ENCODE measurements at places on chromosomes 12 and 14.

DNA sequence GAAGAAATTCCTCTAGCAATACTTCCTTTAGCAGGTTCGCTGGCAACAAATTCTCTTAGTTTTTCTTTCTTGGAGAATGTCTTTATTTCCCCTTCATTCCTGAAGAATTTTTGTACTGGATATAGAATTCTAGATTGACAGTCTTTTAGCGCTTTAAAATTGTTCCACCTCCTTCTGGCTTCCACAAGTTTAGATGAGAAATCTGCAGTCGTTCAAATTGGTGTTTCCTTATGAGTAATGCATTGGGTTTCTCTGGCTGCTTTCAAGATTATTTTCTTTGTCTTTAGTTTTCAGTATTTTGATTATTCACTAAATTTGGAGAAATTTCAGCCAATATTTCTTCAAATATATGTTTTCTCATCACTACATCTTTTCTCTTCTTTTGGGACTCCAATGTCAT lies 33.3 kb upstream of the FGF6 start:
- DNase-seq = no peak

DNA sequence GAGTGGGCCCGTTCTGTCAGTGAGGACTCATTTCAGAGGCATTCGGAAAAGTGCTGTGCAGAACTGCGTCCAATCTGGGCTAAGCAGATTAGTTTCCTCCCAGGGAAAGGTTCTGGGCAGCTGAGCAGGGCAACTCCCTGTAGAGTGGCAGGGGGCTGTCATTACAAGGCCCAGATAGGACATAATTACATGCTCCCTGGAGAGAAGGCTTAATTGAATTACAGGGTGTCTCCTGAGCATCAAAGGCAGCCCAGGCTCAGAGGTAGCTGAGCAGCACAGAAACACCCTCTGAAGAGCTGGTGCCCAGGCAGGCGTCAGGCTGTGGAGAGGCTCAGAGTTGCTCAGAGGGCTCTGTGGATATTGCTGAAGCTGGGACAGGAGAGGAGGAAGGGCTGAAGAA lies 36.0 kb downstream of the SLC8A3 start:
- no peak for DNase-seq

GRCh38 chr14:105326891-105327694 lies 12.5 kb downstream of the PACS2 start:
- DNase-seq = no peak

- no peak for DNase-seq
These were observed 109.5 kb downstream of the BTG1 start for GRCh38 chr12:92036061-92036620.

DNA sequence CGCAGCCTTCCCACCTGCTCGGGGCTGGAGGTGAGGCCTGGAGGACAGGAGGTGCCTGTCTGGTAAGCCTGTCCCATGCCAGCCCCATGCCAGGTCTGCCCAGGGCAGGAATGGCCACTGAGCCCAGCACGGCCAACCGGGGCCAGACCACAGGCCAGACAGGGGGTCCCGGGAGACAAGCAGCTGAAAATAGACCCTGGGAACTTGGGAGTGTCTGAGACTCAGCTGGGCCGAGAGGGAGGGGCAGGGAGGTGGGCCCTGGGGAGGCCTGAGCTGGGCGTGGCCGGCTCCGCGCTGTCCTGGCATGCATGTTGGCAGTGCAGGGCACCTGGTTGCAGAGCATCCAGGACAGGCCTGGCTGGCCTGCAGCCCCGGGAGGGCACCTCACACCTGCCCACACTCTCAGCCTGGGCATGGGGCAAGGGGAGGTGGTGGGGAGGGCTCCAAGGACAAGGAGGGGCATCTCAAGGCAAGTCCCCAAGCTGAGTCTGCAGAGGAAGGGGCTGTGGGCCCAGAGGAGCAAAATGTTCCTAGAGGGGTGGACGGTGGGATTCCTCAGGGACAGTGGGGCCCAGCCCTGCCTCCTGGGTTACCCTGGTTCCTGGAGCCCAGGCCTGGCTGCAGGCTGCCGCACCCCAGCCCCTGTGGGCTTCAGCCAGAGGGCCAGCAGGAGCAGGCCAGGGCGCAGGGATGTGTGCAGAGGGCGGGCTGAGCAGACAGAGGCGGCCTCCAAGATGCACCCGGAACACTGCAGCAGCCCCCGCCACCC lies 3.2 kb upstream of the CRIP1 start:
- no peak for DNase-seq

GRCh38 chr12:41663598-41664265 lies 475.6 kb downstream of the PDZRN4 start:
- DNase-seq = no peak

DNA sequence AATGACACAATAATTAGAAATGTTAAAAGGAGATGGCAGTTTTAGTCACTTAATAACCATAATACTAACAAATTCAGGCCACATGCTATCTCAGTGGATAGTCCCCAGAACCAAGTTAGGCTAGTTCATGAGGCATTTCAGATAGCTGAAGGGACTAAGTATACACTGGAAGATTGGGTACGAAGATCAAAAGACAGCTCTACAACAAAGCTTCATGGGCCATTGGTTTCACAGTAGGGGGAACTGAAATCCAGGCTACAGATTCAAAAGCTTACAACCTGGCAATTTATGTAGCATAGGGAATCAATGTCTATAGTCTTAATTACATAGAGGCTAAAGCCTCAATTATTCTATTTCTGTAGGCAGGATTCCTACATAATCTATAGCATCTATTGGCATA lies 343.0 kb downstream of the RGS6 start:
- no peak for DNase-seq

GRCh38 chr12:58922849-58923248 lies 2.5 kb upstream of the LRIG3 start:
- DNase-seq = no peak

GRCh38 chr14:105431256-105431655 lies 11.6 kb downstream of the MTA1 start:
- DNase-seq = no peak

DNA sequence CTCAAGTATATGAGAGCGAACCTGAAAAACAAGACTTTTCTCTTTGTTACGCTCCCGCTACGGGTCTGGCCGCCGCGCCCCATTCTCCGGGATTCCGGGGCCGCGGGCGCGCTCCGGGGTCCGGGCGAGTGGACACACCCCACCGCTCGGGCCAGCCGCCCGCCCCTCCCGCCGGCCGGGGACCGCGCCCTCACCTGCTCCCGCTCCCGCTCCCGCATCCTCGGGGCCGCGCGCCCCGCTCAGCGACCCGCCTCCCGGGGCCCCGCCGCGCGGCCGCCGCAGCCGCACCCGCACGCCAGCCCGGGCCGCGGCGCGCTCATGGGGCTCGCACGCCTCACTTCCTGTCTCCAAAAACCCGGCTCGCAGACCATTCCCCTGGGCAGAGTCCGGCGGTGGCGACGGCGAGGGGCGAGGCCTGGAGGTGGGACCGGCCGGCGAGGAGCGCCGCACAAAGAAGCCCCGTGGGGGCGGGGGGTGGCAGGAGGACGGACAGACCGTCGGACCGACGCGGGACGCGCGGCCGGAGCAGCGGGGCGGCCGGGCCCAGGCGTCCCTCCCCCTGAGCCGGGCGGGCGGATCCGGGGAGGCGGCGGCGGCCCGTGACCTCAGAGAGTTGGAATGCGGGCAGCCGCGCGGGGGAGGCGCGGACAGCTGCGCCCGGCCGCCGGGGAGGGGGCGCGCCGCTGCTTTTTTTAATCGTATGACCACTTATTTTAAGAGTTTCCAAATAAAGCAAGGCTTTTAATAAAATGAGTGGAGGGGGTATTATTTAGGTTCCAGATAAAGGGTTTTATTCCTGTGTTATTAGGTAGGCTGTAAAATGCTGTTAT lies at the start of gene PTPN21:
PTPN21 (minus strand) TSS at position 551 of the 830 bp plus-strand sequence. CDS start 4,590 bp downstream, outside the sequence.
- no peak for DNase-seq

DNA sequence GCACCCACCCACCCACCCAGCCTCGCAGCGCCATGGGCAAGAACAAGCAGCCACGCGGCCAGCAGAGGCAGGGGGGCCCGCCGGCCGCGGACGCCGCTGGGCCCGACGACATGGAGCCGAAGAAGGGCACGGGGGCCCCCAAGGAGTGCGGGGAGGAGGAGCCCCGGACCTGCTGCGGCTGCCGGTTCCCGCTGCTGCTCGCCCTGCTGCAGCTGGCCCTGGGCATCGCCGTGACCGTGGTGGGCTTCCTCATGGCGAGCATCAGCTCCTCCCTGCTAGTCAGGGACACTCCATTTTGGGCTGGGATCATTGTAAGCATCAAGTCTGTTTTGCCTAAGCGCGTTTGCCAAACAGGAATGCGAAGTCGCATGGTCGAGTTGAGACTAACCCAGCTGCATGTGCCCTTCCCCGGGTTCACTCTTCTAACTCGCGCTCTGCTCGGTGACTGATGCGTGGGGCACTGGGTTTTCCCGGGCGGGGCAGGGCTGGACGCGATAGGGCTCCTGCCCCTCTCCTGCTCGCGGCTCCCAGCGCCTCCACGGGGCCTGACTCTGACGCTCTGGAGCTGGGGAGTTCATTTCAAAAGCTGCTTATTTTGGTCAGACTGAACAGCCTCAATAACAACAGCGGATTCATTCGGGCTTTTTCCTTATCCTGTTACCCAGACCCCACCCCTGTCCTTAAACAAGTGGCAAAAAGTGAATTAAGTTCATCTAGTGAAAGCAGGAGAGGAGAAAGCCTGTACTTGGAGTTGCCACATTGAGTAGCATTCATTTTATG lies 458 bp downstream of the SSPN start:
- no peak for DNase-seq

- DNase-seq = no peak
These were observed at the start of gene BMAL2 for GRCh38 chr12:27332714-27333402. TSS of gene BMAL2 (plus strand) at chr12:27332836. CDS start at chr12:27333073, 237 bp downstream.

DNA sequence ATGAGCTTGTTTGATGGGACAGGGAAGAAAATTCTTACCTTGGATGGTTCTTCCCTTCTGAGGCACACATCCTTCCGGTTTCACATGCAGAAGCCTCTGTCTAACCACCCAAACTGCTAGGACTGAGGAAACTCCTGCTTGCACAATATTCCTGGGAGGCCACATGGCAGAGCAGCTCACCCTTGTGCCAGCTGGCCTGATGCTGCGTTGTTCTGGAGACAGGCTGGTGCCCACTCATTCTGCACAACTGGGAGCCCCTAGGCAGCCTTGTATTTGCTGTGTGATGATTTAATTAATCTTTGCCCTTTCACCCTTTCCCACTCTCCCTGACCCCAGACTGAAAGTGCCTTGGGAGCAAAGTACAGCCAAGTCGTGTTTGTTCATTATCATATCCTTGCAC lies 130.8 kb downstream of the RTN1 start:
- DNase-seq = no peak

GRCh38 chr14:72439707-72440106 lies 454.2 kb downstream of the DPF3 start:
- DNase-seq = no peak

DNA sequence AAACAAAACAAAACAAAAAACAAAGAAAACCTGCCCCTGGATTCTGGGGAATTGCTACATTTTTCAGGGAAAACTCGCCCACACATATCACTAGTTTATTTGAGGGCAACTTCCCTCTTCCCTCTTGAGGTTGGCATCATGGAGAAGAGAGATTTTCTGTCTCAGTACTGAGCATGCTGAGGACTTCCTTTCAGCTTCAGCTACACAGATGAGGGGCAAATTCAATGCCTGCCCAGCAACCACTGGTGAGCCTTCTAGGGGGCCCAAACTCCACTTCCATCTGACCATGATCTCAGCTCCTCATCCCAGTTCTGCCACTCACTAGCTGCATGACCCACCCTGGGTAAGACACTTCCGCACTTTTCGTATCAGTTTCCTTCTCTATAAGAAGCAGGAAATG lies 63.1 kb upstream of the SCN8A start:
- no peak for DNase-seq

- no peak for DNase-seq
These were observed 156.3 kb downstream of the NUBPL start for GRCh38 chr14:31717294-31718085.

DNA sequence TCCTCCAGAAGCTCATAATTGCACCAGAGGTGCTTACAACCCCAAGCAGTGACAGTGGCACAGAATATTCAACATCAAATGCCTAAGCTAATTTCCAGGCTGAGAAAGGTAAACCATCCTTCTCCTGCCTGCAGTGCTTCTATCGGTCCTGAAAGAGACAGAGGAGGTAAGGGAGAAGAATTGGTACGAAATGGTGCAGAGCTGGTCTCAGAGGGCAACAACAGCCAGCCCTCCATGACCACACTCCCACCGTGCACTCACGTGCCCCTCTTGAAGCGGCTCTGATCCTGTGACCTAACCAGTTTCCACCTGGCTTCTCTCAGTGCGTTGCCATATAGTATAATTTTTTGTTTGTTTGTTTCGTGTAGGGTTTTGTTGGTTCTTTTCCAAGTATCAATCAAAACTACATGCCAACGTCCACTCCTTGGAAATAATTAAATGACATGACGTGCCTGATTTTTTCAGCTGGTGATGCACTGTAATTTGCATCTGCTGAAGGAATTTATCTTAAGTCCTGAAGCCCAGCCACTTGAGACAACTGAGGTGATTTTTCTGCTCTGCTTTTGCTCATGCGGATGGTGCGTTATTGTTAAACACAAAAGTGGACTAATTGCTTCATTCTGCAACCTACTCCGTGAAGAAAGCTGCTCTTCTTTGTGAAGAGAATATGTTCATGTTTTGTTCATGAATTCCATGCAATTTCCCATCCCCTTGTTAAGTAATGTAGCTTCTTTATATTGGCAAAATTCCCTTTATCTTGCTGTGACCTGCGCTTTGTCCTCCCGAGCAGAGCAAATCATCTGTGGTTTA lies 1.3 kb upstream of the ATP2A2 start:
- no peak for DNase-seq

- no peak for DNase-seq
These were observed 37.0 kb upstream of the FBXO33 start for GRCh38 chr14:39469094-39469710.

DNA sequence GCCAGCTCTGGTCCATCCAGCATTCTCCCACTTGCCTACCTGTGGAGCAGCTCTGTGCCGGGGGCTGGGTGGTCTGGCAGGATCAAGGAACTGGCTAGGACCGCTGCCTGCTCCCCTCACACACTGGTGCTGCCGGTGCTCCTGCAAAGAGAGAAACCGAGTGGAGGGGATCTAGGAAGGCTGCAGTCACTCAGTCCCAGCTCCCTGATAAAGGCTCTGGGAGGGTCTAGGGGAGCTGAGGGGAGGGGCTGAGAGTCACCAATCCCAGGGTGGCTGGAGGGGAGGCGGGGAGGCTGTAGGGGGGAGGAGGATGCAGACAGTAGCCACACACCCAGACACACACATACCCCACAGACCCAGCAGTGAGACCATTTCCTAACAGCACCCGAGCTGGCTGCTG lies at the start of gene TAC3:
TAC3 (minus strand) TSS at position 182 of the 400 bp plus-strand sequence. CDS start 732 bp downstream, outside the sequence.
- DNase-seq = no peak

GRCh38 chr14:75690010-75690409 lies 29.0 kb downstream of the TTLL5 start:
- no peak for DNase-seq

- DNase-seq = no peak
These were observed 46.8 kb upstream of the AMN start for GRCh38 chr14:102875652-102876051.

- no peak for DNase-seq
These were observed 29.0 kb downstream of the DLK1 start for GRCh38 chr14:100755649-100756048.

Data from stimulated activated CD8-positive, alpha-beta memory T cell treated with anti-CD3 and anti-CD28 coated beads, Interleukin-7, amount 100 ng/mL, for 24 hours (primary cell).